ENCODE measurements at places on chromosomes 1 and 21. TPM values are rescaled to one million over a fixed set of nuclear protein-coding genes. Genes with fewer than 3 reads are reported as not detected.

- no peak for DNase-seq
Measured at GRCh38 chr1:162011337-162012012, 12.2 kb downstream of the OLFML2B start.

- no peak for DNase-seq
Measured at GRCh38 chr21:45632637-45633251, 10.8 kb upstream of the PCBP3 start.

DNA sequence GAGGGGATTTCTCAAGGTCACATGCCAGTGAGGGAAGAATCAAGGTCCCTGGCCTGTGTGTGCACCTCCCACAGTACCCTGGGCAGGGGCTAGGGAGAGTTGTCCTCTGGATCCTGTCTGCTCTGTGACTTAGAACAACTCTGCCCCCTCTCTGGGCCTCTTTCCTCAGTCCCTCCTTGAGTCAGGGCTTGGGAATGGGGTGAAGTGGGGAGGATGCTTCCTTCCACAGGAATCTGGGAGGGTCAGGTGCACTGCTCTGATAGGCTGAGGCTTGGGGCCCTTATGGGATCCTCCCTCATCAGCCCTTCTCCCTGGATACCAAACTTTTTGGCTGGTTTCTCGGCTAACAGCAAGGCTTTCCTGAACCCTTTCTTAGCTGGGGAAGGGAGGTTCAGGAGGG, 2.5 kb downstream of the TRNP1 start:
- DNase-seq: peak; percentile 58

DNA sequence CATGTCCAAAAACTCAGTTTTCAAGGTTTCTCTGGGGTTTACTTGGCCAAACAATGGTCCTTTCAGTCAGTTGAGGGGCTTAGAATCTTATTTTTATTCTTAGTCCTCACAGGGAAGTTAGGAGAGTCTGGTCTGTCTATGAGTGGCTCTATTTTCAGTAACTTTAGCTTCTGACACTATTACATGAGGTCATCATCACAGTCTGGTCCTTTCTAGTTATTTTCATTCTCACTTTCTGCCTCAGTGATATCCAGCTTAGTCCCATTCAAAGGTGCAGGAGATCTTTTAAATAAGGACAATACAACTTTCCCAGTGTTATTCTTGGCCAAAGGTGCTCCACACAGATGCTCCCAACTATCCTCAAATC, 30.0 kb upstream of the FGGY start:
- DNase-seq: no peak

ICOSLG gene
- 0.09 TPM for polyA plus RNA-seq

GRCh38 chr1:100449477-100449876, 88.5 kb upstream of the GPR88 start:
- no peak for DNase-seq

AIRE gene
- polyA plus RNA-seq: 0.05 TPM
